ENCODE measurements at places on chromosomes 12 and 14.

DNA sequence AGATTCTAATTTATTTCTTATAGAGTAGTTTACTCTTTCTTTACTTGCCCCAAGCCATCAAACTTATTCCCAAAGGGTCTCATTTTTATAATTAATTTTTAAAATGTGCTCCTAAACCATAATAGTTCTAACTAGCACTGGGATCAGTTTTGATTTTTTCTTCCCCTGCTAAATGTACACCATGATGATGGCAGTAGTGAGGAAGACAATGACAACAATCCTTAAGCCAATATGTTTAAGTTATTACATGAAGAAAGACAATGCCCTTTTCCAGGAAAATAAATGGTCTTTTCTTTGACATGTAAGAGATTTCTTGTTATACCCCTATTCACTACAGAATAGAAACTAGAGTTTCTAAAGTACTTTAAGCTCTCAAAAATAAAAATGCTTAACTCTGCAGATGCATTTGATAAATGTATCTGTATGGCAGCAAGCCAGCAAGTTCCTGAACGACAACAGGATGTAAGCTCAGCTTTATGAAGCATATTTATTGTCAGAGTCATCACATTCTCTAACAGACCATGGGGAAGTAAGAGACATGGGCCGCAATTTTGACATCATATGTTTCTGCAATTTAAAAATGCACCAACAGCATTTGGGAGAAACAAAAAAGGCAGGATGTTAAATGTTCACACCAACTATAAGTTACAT, 36.0 kb upstream of the SNX6 start:
- DNase-seq = peak; percentile 73

- DNase-seq = no peak
These were observed 197.8 kb downstream of the FSCB start for GRCh38 chr14:44309331-44309730.

DNA sequence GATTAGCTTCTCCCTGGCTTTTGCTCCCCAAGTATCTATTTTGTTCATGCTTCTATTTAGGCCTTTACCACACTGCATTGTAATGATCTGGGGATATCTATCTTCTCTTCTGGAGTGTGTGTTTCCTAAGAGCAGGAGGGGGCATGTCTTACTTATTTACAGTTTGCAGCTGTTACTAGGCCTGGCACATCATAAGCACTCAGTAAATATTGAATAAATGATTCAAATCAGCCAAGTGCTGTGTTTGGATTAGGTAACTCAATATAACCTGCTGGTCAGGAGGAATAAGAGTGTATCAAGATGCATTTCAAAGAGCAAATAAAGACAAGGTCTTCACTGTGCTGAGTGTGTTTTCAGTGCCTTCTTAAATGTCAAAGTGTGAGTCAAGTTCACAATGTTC, 186.1 kb downstream of the FOXG1 start:
- no peak for DNase-seq

- no peak for DNase-seq
These were observed at the start of gene CYP27B1 for GRCh38 chr12:57766464-57767304. CYP27B1 (minus strand) TSS chr12:57767078; CDS start chr12:57767041, 37 bp downstream.

DNA sequence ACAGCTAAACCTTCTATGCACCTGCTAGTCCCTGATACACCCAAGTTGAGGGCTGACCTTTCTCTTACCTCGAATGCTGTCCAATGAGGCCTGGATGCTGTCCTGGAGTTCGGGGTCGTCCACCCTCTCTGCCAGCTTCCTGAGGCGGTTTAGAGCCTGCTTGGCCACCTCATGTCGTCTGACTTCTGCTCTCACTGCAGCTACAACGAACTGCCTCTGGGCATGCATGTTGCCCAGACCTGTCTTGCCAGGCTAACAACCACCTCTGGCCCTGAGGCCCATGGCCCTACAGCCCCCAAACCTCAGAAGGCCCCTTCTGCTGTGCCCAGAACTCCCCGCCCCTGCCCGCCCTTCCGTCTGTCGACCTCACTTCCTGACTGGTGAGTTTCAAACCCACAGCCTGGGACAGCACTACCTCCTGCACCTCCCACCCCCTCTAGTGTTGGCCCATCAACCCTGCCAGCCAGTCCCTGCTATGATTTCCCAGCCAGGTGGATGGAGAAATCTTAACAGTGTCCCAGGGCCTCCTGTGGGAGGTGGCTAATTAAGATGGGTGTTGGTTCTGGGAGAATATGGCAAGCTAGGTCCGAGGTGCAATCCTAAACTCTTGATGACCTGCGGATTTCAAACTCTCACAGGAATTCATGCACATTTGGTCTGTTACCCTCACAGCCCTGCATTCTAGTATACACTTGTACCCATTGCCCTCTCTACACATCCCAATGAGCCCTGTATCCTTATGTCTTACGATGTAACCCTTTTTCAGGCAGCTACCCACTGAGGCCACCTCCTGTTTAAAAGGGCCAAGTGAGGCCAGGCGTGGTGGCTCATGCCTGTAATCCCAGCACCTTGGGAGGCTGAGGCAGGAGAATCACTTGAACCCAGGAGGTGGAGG, 2.7 kb upstream of the TSPAN31 start:
- peak; percentile 50 for DNase-seq

DNA sequence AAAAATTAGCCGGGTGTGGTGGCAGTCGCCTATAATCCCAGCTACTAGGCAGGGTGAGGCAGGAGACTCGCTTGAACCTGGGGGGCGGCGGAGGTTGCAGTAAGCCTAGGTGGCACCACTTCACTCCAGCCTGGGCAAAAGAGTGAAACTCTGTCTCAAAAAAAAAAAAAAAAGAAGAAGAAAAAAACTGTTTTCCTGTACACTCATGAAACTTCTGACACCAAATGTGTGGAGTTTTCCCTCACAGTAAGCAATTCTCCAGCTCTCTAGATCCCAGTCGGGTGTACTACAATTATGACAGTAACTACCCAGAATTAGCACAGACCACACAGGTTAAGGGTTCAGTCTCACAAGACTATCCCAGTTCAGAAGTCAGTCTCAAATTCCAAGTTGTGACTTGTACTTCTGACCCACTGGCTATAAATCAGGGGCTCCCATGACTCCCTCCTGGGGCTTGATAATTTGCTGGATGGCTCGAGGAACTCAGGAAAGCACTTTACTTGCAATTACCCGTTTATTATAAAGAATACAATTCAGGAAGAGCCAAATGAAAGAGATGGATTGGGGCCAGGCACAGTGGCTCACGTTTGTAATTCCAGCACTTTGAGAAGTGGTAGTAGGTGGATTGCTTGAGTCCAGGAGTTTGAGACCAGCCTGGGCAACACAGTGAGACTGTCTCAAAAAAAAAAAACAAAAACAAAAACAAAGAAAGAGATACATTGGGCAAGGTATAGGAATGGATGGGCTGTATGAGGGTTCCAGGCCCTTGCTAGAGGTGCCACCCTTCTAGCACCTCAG, 12.4 kb upstream of the ARF6 start:
- no peak for DNase-seq

DNA sequence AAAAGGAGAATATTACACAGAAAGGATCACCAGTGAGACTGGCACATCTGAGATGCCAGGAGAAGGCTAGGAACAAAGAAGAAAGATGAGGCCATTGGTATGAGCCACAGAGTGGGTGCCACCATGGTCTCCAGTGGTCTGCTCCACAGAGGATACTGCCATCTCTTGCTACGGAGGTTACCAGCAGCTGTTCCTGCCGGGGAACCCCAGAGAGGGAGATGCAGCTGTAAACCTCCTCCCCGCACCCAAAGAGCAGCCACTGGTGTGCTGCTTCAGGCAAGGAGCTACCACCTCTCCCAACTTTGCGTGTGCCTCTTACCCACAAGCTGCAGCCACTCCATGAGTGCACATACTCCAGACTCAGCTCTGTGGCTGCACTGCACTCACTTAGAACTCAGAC, 201.5 kb upstream of the RTL1 start:
- no peak for DNase-seq

- DNase-seq = peak; percentile 78
These were observed 1.2 kb upstream of the WSB2 start for GRCh38 chr12:118061873-118062843.

DNA sequence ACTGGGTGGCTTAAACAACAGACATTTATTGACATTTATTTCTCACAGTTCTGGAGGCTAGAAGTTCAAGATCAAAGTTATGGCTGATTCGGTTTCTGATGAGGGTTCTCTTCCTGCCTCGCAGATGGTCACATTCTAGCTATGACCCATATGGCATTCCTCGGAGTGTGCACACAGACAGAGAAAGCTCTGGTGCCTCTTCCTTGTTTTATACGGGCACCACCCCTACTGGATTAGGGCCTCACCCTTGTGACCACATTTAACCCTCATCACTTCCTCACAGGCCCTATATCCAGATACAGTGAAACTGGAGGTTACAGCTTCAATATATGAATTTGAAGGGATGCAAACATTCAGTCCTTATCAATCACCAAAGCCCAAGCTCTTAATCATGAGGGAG, 77.0 kb upstream of the OVCH1 start:
- no peak for DNase-seq

DNA sequence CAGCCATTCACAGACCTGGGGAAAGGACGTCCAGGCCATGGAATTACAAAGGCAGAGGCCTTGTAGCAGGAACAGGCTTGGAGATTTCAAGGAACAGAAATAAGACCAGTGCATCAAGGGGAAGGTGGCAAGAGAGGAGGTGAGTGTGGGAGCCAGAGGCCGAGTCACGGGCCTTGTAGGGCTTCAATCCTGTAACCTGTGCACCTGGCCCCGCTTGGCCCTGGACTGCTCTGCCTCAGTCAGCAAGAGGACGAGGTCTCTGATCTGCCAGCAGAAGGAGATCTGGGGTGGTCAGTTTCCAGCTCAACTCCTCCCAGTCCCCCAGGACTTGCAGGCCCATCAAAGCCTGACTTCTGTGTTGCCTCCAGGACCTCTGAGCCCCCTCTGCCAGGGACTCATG, 200.8 kb downstream of the VRK1 start:
- no peak for DNase-seq

- DNase-seq = no peak
These were observed 70.3 kb downstream of the TBX5 start for GRCh38 chr12:114335607-114336006.

DNA sequence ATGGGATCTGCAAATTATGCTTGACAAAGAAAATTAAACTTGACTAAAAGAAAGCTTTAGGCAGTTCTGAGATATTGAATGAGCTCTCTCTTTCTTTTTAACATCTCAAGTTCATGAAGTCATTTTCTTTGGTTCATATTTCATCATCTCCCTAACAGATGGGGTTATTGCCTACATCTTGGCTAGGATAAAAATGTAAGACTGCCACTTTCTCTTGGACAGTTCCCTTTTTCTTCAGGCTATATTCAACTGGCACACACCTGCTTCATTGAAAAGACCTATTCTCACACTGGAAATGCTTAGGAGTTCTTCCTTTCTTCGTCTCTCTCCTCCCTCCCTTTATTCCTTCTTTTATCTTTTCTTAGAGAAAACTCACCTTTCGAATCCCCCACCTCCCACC, 355.9 kb upstream of the SEL1L start:
- DNase-seq = no peak

DNA sequence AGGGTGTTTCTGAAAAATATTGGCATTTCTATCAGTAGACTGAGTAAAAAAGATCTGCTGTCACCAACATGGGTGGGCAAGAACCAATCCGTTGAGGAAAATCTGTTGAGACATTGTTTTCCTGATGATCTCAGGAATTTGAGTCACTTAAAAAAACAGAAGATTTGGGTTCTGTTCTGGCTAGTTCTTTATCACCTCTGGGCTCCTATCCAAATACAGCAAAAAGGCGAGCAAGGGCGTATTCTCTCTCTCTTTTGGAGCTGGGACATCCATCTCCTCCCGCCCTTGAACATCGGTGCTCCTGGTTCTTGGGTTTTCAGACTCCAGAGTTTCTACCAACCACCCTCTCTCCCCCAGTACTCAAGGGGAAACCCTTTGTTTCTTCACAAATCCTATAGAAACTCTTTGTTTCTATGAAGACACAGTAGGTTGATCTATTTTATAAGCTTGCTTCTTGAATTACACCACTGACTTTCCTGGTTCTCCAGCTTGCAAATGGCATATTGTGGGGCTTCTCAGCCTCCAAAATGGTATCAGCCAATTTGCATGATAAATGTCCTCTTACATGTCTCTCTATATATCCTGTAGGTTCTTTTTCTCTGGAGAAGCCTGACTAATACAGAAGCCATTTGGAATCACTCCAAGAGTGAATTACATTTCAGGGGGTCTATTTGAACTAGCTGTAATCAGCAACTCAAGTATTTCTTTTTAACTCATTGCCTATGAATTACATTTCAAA, 263.9 kb upstream of the TMTC1 start:
- DNase-seq = no peak

GRCh38 chr12:120938496-120938895, 34.3 kb upstream of the SPPL3 start:
- no peak for DNase-seq

DNA sequence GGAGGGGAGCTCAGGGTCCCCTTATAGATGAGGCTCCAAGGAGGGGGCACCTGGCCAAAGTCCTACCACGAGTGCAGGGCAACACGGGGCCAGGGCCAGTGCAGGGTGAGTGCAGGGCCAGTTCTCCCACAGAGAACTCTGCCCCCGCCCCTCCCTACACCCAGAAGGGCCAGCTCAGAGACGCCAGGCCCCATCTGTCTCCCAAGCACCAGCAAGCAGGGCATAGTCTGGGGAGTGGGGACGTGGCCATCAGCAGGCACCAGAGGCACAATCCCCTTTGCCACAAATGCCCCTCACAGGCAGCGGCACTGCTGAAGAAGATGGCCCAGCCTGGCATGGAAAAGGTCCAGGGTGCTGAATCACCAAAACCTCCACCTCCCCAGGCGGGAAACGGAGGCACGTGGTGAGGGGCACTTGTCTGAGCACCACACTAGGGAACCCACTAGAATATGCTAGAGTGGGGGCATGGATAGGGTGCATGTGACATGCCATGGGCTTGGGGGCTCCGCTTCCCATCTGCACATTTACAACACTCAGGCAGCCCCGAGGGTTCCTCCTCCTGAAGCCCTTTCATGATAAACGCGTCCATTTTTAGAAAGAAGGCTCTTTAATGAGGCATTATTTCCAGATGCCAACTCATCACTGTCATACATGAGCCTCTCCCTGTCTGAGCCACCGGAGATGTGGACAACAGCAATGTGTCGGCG, 17.8 kb downstream of the CCDC85C start:
- no peak for DNase-seq

DNA sequence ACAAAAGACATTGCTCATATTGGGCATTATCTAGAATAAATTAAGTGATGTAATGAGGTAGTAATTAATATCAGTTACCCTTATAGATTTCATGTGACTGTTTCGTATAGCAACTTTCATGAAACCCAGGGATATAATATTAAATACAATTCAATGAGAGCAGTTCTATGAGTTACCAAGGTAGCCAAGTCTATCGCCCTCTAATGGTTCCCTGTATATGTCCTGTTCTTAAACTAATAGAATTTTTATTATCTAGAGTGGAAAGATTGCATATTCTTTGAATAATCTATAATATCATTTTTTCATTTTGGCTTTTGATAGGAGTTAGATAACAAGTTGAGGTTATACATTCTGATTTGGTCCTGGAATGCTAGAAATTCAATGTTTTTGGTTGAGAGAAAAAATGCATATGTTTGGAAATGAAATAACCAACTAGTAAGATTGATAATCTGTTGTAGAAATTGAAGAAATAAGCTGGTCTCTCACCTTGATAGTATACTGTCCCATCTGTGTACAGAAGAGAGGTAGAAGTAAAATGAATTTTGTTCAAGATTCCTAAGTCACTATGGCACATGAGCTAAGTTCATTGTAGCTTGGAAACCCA, 59.7 kb downstream of the SCFD1 start:
- DNase-seq = no peak

- no peak for DNase-seq
These were observed 70.7 kb downstream of the TAOK3 start for GRCh38 chr12:118302053-118302452.

Measured in stomach (tissue), 19 donors.